Activated CD8-positive, alpha-beta memory T cell treated with anti-CD3 and anti-CD28 coated beads for 4 hours (primary cell): ENCODE measurements at places on chromosomes 7 and 10.

DNA sequence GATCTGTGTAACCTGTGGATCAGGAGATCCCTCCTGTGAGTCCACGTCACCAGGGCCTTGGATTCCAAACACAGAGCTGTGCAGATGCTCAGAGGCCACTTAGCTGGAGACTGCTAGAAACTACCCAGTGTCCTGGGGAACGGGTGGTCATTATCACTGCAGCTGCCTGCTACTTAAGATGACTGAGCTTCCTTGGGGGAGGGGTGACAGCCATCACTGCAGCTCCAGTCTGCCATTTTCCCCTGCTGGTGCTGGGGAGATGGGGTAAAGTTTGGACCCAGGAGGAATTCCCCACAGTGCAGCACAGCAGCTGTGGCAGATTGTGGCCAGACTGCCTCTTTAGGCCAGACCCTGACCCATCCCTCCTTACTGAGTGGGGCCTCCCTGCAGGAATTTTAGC, 78.8 kb upstream of the VOPP1 start:
- DNase-seq: no peak

DNA sequence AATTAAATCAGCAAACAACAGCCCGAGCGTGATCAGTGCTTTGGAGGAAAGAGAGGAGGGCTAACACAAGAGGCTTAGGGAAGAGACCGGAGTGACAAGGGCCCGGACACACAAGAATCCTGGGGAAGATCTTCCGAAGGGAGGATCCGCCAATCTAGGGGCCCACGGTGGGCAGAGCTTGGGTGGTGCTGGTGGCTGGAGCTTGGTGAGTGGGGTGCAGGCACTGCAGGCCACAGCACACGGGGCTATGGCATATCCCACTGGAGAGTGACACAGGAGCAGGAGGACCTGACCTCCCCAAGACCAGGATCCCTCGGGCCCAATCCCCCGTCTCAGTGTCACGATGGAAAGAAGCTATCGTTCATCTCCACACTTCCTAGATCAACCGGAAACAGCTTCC, 471.3 kb upstream of the FOXK1 start:
- no peak for DNase-seq

GRCh38 chr10:89207181-89207800, at the start of gene CH25H:
Gene CH25H, minus strand, starts transcription at chr10:89207317. Its CDS starts 25 bp downstream, at chr10:89207292.
- DNase-seq: no peak

- DNase-seq: no peak
Measured at GRCh38 chr10:74641659-74642058, 184.7 kb upstream of the KAT6B start.

DNA sequence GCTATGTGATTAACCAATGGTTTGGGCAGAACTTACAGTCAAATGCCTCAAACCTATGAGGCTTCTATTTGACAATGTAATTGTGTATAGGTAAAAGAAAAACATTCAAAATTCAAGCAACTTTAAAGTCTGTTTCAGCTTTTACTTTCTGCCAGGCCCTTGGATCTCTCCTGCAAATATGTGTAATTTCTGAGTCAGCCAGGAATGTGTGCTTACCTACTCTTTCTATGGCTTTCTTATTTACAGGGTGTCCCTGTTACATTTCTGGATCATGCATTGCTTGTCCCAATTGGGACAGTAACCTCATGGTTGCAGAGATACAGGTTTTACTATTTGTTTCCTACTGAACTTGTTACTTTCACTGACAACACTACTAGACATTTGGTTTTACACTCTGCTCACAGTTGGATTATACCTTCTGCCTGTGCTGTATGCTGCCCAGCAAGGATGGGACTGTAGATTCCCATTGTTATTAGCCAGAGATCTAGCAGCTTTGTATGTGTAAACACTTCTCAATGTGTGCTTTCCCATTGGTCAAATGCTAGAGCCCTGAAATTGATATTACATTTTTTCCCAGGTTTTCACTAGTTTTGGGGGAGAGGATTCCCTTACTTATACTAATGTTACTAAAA, 355.3 kb downstream of the ARL4A start:
- no peak for DNase-seq

DNA sequence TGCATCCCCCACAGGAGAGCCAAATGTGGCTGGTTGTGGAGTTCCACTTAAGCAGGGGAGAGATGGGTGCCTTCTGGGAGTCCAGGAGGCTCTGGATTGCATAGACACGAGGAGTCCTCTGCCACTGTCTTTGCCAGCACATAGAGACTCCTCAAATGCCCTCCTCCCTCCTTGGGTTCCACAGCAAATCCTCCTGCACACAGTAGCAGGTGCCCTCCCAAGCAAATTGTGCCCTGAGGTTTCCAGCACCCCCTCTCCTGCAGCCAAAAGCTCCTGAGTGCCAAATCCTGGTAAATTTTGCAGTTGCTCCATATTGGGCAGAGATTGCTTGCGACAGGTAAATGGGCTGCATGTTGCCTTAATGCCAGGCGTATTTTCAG, 5.8 kb downstream of the EVX1 start:
- no peak for DNase-seq

DNA sequence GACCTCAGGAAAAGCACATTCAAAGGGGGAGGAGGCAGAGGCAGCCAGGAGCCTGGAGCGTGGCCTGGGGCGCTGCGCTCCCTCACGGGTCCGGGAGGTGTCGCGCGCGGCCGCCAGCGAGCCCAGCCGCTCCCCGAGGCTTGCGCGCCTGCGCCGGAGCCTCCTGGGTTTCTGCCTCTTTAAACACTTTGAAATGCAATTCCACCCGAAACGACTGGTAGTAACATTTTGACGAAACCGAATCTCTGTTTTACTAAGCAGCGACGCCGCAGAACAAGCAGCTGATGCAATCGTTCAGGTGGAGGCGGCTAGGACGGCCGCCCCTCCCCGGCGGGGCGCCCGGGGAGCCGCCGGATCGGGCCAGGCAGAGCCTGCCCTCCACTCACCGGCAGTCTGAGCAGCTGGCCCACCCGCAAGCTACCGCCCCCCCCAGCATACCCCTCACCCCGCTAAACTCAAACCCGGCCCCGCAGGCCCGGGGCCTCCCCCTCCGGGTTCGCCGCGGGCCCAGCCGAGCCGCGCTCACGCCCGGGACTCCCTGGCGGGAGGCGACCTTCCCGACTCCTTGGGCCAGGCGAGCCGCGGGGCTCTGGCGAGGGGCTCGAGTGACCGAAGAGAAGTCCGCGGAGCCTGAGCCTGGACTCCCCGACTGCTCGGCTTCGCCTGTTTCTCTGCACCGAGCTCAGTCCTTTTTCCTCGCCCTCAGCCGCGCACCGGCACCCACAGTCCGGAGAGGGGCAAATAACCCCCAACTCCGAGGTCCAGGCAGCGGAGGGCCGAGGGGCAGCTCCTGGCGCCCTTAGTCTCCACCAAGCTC, 3.2 kb downstream of the MKX start:
- DNase-seq: peak; percentile 45

DNA sequence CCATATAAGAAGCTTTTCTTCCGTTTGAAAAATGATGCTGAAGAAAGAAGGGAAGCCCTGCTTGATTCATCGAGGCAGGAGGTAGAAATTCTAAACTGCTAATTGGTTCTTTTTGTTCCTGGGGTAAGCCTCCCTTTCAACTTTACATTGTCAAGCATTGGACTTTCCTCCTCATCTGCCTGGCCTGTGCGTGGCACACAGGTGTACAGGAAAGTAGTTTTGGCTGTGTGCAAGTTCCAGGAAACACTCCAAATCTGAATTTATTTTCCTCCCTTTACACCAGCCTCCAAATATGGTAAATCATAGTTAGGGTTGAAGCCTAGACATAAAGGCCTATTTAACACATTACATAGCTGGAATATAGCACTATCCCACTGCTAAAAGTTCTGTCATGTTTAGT, 18.2 kb upstream of the RELN start:
- DNase-seq: no peak

GRCh38 chr7:30237271-30237695, 47.1 kb upstream of the ZNRF2 start:
- no peak for DNase-seq

DNA sequence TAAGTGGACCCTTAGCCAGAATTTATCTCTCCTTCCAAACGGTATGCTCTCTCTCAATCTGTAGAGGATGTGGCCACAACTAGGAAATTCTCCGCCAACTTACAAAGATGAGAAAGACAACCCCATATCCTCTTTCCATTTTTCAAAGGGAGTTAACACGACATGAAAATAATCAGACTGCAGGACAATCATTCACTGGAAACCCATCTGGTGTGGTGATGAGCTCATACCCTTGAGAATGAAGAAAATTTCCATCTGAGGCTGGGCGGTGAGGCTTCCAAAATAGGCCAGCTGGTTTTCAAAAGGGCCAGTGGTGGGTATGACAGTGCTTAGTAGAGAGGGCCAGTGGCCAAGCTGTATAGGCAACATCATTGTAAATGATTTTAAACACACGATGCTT, 369.6 kb downstream of the FRMD4A start:
- no peak for DNase-seq

GRCh38 chr7:148774471-148774870, 75.8 kb downstream of the CUL1 start:
- DNase-seq: no peak

DNA sequence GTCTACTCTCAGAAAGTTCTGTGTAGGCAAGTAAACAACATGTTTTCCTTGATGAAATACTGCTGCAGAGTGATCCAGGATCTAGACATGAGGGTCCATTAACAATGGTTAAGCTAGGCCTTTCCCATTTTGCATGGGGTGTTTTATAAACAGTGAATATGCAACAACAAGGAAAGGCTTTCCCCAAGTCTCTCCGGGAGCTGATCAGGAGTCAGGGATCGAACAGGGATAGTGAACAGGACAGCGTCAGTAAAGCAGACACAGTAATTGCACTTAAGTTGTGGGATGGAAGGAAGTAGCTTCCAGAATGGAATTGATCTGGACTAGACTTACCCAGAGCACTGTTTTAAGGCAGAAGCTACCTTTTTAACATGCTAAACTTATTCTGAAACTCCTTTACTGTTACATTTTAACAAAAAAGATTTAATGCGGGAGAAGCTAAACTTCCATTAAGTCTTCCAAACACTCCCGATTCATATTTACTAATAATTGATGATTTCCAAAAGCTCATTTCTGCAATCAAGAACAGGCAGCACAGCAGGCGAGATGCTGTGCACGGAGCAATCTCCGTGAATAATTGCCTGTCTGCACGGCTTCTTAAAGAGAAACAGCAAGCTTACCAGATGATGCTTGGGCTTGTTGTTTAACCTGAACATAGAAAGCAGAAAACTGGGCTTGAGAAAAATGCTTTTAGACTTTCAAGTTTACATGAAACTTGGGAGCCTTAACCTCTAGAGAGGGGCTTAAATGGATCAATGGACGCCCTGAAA, 50.3 kb upstream of the DOCK1 start:
- no peak for DNase-seq

- no peak for DNase-seq
Measured at GRCh38 chr10:131480861-131481260, 169.3 kb upstream of the TCERG1L start.

GRCh38 chr7:135509589-135509838, 388 bp downstream of the CNOT4 start:
- no peak for DNase-seq
